M059J (cell line): ENCODE measurements at places on chromosomes 2 and 18.

DNA sequence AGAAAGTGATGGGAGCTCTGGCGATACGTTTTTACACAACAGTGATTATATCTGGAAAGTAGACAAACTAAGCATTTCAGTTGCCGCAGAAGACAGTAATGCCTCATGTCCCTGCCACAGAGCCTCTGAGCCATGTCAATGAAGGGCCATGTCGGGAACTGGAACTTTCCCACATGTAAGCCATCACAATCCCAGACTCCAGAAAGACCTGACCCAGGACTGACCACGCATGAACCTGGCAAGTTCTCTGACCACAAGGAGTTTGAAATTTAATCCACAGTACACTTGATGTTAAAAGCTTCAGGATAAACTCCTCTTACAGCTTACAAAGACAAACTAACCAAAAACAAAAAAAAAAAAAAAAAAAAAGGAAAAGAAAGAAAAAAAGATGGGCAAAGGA is 267.3 kb downstream of the SLC8A1 start:
- DNase-seq: peak; percentile 3

- DNase-seq: peak; percentile 47
Measured at GRCh38 chr2:27021253-27022049, 11.3 kb upstream of the TMEM214 start.

DNA sequence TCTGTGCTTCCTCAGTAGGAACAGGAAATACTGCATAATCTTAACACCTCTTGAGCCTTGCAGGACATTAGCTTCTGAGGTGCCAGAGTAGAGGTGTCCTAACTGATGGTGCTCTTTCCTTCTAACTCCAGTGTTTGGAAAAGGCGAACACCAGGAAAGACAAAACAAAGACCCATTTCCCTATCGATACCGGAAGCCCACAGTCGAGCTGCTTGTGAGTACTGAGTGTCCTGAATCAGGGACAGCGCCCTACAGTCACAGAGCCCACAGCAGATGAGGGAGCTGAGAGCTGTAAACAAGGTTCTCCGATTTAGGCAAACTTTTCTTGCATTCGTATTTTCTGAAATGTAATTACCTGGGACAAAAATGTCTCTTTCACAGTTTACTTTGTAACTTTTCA is 50.7 kb downstream of the SLC14A2 start:
- DNase-seq: no peak

GRCh38 chr18:22169011-22169888 is at the start of gene GATA6:
Gene GATA6 (plus strand): TSS chr18:22169589. CDS start chr18:22171145, 1,556 bp downstream.
- DNase-seq: peak; percentile 84

DNA sequence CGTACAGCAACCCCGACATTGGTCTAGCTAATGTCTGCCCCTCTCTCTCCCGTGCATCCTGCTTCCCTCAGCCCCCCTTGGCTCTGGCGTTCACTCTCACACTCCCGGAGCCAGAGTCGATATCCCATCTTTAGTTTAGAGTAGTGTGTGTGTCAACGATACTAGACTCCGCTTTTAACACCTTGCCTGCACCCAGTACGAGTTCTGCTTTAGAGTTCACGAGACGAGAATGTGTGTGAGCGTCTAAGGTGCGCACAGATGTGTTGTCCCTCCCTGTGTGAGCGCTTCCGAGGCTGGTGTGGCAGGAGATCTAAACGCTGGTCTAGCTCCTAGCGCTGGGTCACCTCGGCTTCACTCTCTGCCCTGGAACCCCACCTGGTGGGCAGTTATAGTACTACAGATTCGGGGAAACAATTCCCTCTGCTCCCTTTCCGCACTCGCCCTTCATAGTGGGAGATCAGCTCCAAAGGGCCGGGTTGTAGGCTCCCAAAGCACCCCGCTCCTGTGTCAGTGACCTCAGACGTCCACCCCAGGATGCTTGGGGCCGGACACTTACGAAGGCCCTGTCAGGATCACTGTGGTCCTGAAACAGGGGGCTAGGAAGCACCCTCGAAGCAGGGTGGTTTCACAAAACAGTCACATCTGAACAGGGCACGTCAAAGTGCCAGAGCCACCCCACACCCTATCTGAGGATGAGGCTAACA is 2.6 kb upstream of the CYP26B1 start:
- peak; percentile 81 for DNase-seq

GRCh38 chr2:238433941-238434845 is 7.5 kb downstream of the ASB1 start:
- DNase-seq: peak; percentile 67

- no peak for DNase-seq
Measured at GRCh38 chr2:126385441-126385840, 270.5 kb upstream of the GYPC start.

DNA sequence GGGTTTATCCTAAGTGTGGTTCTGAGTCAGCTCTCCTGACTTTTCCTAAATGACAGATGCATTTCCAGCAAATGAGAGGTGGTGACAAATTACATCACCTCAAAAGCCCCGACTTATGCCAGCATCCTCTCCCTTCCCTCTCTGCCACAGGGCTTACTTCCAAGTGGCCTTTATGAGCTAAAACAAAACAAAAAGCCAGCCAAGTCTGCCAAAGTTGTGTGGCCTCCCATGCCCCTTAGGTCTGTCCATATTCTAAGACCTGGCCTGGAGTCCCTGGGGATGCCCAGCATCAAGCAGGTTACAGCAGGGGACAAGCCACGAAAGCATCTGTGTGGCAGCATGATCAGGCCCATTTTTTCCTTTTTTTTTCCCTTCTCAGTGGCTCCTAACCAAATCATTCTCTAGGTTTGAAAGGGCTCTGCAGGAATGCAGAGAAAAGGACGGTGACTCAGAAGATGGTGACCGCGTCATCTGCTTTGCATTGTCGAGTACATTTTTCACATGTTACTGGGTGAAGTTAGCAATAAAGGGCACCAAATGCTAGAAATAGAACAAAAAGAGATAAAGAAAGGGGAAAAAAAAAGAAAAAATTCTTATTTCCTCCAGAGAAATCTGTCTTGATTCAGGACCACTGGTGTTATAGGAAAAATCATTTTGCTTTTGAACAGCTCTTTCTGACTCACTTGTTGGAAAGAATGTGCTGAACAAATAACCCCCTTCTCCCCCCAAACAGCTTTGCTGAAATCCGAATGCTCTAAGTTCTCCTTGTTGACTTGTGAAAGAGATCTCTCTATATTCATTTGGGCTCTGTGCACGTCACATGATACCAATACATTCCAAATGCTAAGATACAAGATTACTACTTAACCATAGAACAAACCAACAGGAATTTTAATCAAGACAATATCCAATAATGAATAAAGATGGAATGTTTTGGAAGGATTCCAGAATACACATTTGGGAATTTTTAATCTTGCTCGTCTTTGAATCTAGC is 178.7 kb downstream of the EN1 start:
- peak; percentile 94 for DNase-seq

DNA sequence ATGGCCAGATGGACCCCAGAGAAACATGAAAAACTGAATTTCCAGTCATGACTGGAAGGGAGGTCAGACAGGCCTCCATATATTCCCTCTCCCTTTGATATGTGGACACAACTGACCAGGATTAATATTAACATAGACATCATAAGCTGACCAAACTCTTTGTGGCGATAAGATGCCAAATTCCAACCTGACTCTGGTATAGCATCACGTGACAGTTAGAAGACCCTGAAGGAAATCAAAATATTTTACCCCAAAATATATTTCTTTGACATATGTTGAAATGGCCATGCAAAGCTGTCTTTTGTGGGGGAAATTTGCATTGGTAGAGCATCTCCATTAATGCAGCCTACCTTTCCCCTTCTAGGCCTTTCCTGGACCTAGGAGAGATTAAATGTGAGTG is 36.7 kb downstream of the ST6GAL2 start:
- DNase-seq: no peak
